Type B pancreatic cell (in vitro differentiated cells): ENCODE measurements at places on chromosomes 7 and 10. TPM values are rescaled to one million over a fixed set of nuclear protein-coding genes. Genes with fewer than 3 reads are reported as not detected.
A peak's percentile ranks its signal among the peaks of the same experiment; 100 is the strongest.

- DNase-seq = no peak
- H3K27me3 ChIP-seq = peaks cover 29% of the 10 kb centered on the region
- no peak overlapping the region for H3K27ac ChIP-seq
- H3K4me3 ChIP-seq = no peak overlapping the region
- H3K36me3 ChIP-seq = no peaks in the 10 kb centered on the region
Measured at GRCh38 chr7:1288390-1288995, 55.8 kb downstream of the UNCX start.

DNA sequence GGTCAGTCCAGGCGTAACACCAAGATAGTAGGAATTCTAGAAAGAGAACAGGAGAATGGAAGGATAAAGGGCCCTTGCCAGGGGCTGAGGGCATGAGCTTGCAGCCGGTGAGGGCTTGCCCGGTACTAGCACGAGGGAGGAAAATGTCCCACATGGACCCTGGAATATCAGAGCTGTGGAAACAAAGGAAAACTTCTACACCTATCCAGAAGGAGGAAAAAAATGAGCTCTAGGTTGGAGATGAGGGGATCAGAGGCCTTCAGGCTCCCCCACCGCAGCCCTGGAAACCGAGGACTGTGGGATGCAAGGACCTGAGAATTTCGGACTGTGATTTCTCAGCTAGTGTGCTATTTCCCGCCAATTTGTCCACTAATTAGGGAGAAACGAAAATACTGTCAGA is 22.1 kb downstream of the RAMP3 start:
- H3K36me3 ChIP-seq = no peaks in the 10 kb centered on the region
- H3K27me3 ChIP-seq = peaks cover 16% of the 10 kb centered on the region
- H3K4me1 ChIP-seq = no peaks in the 10 kb centered on the region
- no peak overlapping the region for H3K4me3 ChIP-seq

DNA sequence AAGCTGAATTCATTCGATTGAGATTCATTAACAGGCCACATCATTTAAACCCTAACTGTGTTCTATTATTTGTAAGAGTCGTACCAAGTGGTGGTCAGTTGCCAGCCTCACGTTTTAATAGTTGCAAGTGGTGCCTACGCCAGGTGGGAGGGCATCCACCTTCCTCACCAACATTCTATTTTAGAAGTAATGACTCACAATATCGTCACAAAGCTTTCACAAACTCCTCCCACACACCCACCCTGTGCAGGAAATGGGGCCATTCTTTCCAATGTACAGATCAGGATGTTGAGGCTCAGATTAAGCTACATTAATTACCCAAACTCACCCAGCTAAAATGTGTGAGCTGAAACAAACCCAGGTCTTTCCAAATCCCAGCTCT is 77.3 kb upstream of the SAMD8 start:
- peaks cover 20% of the 10 kb centered on the region for H3K36me3 ChIP-seq
- no peak overlapping the region for H3K4me3 ChIP-seq
- no peak overlapping the region for H3K27ac ChIP-seq
- no peaks in the 10 kb centered on the region for H3K4me1 ChIP-seq
- no peak for DNase-seq

DNA sequence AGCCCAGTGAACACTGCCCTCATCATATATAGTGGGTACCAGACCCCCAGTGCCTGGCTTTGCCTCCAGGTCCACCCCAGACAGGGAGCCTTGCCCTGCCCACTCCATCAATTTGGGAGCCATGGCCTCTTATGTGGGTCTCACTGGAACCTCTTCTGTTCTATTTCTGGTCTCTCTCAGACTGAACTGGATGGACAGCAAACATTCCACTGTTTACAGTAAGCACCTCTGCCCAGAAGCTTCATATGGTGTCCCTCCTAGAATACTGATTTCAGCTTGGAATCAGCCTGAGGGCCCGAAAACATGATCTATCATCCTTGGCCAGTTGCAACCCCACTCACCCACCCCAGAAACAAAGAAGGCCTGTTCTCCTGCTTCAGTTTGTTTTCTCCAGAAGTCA is 81.0 kb upstream of the SLF2 start:
- no peak overlapping the region for H3K4me3 ChIP-seq
- peaks cover 14% of the 10 kb centered on the region for H3K4me1 ChIP-seq
- H3K27ac ChIP-seq = no peak overlapping the region
- H3K27me3 ChIP-seq = peaks cover 24% of the 10 kb centered on the region
- DNase-seq = no peak
- H3K36me3 ChIP-seq = no peaks in the 10 kb centered on the region

The PLCE1 gene
- 5.3 and 7.8 TPM in 2 replicates for total RNA-seq

The ACTR3C gene
- total RNA-seq = 4.8 and 8.7 TPM in 2 replicates

DNA sequence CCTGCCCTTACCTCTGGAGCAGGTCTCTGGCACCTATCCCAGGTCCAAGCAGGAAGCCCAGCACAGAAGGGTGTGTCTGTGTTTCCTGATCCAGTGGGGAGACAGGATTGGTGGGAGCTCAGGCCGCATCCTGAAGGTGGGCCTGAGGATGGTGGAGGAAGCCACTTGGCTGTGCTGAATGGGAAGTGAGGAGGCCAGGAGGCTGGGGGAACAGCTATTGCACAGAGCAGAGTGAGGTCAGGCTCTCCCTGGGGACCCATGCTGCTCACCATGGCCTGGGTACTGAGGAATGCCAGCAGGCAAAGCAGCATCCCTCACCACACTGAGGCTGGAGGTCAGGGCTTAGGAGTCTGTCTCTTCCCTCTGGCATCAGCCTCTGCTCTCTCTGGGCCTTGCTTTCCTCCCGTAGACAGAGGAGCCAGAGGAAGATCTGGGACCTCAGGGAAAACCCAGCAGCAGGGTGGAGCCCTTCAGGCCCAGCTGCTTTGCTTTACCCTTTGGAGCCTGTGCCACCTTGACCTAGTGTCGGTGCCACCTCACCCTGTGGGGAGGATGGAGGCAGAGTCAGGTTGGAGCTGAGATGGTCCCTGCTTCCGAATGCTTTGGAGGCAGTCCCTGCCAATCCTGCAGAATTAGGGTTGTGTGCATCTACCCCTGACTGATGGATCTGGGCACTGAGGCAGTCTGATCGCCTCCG is 39.0 kb downstream of the CDH23 start:
- H3K4me1 ChIP-seq = peaks cover 29% of the 10 kb centered on the region
- no peak overlapping the region for H3K4me3 ChIP-seq
- H3K36me3 ChIP-seq = no peaks in the 10 kb centered on the region
- H3K27ac ChIP-seq = no peak overlapping the region
- DNase-seq = peak; percentile 60

GRCh38 chr7:157676001-157676400 is 339.2 kb downstream of the DNAJB6 start:
- peak; percentile 52 for DNase-seq
- H3K27ac ChIP-seq = no peak overlapping the region
- no peaks in the 10 kb centered on the region for H3K36me3 ChIP-seq
- peaks cover 65% of the 10 kb centered on the region for H3K27me3 ChIP-seq
- H3K4me1 ChIP-seq = peaks cover 13% of the 10 kb centered on the region

DNA sequence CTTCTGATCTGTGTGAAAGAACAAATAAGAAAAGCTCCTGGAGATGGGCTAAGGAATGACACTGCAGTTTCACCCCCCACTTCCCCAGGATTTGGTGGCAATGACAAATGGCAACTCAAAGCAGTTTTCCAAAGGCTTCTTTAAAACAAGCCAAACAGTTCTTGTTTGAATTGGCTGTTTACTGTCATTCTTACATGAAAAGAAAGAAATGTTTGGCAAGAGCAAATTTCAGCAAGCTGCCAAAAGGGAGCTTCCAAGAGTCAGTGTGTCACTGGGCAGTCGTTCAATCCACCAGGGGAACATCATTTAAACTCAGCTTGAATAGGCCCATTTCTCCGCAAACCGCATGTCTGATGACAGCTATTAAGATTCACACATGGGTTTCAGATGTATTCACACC is 119.0 kb upstream of the RHOBTB1 start:
- H3K27ac ChIP-seq = no peak overlapping the region
- no peaks in the 10 kb centered on the region for H3K36me3 ChIP-seq
- peaks cover 21% of the 10 kb centered on the region for H3K4me1 ChIP-seq
- DNase-seq = no peak

- H3K27ac ChIP-seq = no peak overlapping the region
- H3K27me3 ChIP-seq = peaks cover 18% of the 10 kb centered on the region
- H3K4me1 ChIP-seq = no peaks in the 10 kb centered on the region
- DNase-seq = no peak
- no peaks in the 10 kb centered on the region for H3K36me3 ChIP-seq
Measured at GRCh38 chr7:127628445-127628844, 10.5 kb upstream of the PAX4 start.

DNA sequence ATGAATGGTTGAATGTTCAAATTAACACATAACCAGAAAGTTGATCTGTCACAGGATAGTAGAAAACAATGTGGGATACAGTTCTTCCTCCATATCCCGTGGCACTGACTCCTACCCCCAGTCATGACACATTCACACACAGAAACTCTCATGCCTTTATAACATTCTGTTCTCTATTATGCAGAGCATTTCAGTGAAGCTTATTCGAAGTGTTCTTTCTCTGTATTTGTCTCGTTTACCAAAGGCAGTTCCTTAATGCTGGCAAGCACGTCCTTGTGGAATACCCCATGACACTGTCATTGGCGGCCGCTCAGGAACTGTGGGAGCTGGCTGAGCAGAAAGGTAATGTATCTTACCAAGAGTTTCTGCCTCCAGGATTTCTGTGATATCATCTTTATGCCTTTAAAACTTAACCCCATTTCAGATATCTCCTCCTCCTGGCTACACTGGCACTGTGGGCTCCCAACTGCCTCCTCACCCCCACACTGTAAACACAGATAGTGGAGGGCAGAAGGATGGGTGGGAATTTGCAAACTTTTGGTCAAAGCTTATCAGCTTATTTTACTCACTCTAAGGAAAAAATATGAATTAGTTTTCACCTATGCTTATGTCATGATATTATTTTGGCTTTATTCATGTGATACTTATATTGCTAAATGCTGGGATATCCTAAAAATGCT is 34.1 kb downstream of the BLVRA start:
- H3K27me3 ChIP-seq = no peaks in the 10 kb centered on the region
- no peaks in the 10 kb centered on the region for H3K4me1 ChIP-seq
- DNase-seq = no peak
- H3K36me3 ChIP-seq = peaks cover 4% of the 10 kb centered on the region
- H3K4me3 ChIP-seq = no peak overlapping the region

GRCh38 chr10:120011359-120012130 is 119.0 kb downstream of the SEC23IP start:
- H3K4me3 ChIP-seq = no peak overlapping the region
- H3K4me1 ChIP-seq = no peaks in the 10 kb centered on the region
- H3K36me3 ChIP-seq = no peaks in the 10 kb centered on the region
- no peak for DNase-seq

DNA sequence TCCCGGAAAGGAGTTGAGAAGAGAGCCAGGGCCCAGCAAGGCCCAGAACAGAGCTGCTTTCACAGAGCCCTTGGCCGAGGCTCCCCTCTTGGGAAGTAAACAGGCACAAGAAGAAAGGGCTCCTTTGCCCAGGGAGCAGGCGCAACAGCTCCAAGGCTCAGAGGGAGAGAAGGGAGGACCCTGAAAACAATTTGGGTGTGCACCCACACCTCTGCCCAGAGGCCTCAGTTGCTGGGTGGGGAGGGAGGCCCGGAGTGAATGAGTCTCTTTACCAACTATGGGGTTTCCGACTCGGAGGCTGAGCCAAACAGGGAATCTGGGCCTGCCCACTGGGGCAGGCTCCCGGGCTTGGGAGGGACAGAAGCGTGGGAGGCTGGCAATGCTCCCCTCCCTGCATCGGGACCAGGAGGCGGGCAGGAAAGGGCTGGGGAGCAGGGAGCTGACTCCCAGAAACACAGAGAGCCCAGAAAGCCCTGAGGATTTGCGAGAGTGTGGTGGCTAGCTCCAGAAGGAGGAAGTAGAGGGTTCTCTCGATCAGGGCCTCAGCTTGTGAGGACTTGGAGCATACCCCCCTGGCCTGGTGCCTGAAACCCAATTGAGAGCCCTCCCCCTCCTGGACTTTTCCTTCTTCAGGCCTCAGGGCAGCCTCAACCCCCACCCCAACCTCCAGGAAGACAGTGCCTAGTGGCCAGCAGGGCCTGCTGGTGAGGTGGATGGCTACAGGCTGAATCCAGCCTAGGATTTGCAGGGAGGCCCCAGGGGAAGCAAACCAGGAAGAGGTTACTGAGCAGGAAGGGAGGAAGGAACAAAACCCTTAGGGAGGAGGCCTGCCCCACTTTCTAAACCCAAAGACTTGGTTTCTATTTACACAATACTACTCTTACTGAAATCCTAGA is 6.2 kb downstream of the C10orf105 start:
- DNase-seq = no peak
- peaks cover 19% of the 10 kb centered on the region for H3K4me1 ChIP-seq
- no peak overlapping the region for H3K4me3 ChIP-seq

The HACD1 gene
- total RNA-seq = 7.9 and 16.4 TPM in 2 replicates

The CADPS2 gene
- 6.6 and 10.1 TPM in 2 replicates for total RNA-seq
